ENCODE measurements at places on chromosomes 16 and 17.

DNA sequence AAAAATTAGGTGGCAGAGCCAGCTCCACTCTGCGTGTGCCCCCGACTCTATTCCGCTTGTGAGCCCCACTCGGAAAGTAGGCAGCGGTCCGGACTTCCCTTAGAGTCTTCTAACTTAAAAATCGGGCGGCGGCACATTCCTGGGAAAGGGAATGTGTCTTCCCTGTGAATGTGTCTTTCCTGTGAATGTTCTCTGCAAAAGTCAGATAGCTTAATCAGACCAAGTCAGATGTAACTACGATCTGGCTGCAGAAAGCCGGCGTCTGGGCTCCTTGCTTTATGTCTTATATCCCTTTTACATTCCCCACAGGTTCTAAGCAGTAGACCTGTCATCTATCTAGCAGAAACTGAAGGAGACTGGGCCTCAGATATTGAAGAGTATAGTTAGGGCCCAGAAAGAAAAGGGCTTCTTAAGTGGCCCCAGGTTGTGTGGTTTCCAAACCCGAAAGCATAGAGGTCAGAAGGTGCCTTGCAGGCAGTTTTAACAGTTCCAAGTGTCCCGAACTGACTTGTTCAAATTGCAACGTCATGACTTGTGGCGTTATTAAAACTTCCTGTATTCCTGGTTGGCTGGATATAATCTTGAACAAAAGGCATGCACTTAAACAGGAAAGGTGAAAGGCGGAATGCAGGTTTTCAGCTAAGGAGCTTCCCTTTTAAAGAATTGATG lies 601 bp downstream of the PHKB start:
- DNase-seq: peak; percentile 26

GRCh38 chr16:84061236-84061819 lies 18.7 kb upstream of the SLC38A8 start:
- no peak for DNase-seq

DNA sequence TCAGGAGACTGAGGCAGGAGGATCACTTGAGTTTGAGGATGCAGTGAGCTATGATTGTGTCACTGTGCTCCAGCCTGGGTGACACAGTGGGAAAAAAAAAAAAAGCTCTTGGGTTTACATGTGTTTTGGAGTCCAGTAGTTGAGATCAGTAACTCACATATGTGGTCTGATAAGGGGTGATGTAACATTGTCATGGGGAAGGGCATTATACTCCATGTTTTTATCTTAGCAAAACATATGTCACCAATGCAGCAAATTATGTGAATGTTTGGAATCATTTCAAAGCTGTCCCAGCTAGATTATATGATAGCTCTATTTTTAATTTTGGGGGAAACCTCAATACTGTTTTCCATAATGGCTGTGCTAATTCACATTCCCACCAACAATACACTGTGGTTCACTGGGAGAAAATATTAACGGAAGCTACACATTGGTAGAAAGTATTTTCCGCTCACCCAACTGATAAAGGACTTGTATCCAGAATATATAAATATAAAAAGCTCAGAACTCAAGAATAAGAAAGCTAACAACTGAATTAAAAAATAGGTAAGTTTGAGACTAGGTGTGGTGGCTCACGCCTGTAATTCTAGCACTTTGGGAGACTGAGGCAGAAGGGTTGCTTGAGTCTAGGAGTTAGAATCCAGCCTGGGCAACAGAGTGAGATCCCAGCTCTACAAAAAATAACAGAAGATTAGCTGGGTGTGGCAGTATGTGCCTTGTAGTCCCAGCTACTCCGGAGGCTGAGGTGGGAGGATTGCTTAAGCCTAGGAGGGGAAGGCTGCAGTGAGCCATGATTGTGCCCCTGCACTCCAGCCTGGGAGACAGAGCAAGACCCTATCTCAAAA lies 224.1 kb upstream of the TBX2 start:
- peak; percentile 41 for DNase-seq

DNA sequence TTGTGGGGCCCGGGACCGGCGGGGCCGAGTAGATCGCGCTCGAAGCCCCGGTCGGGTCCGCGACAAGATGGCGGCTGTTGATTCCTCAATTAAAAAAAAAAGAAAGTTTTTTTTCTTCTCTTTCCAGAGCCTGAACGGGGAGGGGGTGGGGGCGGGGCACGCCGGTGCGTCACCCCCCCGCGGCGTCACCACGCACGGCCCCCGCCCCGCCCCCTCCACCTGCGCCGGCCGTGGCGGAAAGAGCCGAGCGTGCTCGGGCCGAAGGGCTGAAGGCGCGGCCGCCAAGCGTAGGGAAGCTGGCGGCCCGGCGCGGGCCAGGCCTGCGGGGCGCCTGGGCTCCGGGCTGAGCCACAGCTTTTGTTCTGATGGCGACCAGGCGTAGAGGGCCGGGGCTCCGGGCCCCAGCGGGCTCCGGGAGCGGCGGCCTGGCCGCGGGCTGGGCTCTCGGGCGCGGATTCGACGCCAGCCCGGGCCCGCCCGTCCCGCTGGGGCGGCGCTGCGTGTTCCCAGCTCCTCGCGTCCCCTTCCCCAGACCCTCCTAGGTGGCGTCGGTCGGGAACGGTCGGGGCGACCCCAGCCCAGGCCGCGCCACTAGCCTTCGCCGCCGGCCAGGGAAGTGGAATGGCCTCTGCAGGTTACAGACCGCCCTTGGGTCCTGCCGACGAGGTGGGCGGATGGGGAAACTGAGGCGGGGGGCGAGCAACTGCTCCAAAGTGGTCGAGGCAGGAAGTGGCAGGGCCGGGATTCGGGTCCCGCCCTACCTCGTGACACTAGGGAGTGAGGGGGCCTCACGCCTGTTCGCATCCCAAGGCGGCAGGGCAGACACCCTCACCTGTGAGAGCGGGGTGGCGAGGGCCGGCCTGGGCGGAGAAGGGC lies at the start of gene CREBBP:
TSS of gene CREBBP (minus strand) at position 91 of the 876 bp plus-strand sequence. CDS start 797 bp downstream, outside the sequence.
- DNase-seq: peak; percentile 90

- no peak for DNase-seq
Observed at GRCh38 chr17:79795795-79796443, 958 bp downstream of the CBX8 start.

- DNase-seq: no peak
Observed at GRCh38 chr16:88705801-88706228, 393 bp downstream of the RNF166 start.

DNA sequence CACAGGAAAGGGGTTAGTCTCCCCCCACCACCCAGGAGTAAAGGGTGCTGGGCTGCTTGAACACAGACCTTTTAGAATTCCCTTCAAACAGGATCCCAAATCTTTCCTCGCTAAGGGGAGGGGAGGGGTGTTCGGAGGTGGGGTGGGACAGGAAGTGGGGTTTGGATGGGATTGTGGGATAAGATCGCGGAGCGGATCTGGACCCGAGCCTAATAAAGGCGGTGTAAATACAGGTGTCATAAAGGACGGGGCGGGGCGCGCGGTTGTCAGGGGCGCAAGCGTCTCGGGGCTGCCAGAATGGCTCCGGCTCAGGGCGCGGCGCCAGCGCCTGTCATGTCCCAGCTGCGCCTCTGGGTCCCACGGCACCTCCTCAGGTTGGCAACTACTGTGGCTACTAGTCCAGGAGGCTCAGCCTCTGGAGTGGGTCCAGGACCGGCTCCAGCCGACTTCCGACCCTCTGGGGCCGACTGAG lies 59.8 kb upstream of the FBXO47 start:
- peak; percentile 35 for DNase-seq

DNA sequence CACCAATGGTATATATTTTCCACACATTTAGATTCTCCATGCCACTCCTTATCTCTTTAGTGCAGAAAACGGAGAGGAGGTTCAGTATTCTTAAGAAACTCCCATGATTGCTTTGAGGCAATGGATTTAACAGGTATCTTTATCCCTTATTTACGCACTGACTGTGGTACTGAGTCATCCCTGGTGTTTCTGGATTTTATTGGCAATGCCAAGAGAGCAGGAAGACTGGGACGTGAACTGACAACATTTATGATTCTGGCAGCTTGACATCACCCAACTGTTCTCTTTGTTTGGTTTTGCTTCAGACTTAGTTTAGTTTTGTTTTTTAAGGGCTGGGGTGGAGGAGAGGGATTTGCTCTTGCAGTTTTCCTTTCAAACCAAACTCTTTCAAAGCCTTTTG lies 131.4 kb downstream of the WWOX start:
- DNase-seq: no peak
